Stimulated activated CD8-positive, alpha-beta memory T cell treated with anti-CD3 and anti-CD28 coated beads, Interleukin-4, amount 100 ng/mL, for 4 hours (primary cell): ENCODE measurements at places on chromosomes 3 and 15.

- DNase-seq: no peak
Observed at GRCh38 chr3:150238048-150238802, 169.9 kb upstream of the TSC22D2 start.

DNA sequence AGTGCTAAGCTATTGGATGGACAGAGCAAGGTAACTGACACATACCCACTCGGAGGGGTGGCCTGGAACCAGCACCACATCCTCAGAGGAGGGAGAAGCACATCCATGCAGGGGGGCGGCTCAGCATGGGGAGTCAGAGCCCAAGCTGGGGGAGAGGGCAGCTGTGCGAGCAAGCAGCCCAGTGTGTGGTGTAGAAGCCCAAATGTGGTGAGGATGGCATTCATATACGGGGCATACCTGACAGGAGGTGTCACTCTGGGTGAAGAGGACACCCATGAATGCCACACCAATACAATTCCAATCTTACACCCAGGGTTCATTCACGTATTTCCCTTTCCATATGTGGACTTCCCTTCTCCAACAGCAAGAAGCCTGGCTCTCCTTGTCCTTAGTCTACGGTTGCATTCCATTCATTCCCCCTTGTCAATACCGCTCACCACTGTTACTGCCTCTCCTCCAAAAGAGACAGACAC, 58.7 kb upstream of the ACAN start:
- no peak for DNase-seq

DNA sequence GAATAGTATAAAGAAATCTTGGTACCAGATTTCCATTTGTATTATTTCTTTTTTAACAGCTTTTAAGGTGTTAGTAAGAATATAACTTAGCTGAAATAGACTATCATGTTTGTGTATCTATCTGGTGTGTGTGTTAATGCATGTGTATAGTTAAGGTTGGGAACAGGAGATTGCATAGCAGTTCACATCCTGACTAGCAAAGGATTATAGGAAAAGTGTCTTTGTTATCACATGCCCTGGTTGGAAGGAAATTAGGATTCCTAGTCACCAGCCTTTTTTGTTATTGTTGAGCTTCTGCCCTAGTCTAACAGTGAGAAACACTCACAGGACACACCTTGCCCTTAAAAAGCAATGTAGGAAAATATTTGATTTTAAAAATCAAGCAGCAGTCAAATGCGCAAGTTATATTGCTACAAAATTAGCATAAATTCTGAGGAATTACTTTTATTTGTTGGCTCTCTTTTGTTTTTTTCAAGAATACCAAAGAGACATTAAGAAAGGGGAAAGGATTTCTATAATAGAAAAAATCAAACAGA, 58.2 kb downstream of the SETD5 start:
- DNase-seq: no peak

- no peak for DNase-seq
Observed at GRCh38 chr3:131494706-131495105, 8.1 kb downstream of the MRPL3 start.

DNA sequence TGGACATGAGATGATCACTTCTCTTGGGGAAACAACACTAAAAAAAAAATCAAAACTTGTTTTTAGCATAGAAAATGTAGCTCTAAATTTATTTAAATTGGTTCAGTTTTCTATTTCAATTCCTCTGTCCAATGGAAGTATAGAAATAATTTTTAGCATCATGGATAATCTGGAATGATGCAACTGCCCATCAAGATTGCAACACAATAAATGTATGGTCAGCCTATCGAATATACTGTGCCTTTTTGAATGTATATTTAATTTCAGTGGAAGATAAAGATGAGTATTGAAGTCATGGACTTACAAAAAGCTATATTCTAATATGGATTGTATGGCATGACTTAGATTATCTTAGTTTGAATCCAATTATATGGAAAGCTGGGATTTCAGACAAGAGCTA, 906.7 kb downstream of the IGSF11 start:
- no peak for DNase-seq

DNA sequence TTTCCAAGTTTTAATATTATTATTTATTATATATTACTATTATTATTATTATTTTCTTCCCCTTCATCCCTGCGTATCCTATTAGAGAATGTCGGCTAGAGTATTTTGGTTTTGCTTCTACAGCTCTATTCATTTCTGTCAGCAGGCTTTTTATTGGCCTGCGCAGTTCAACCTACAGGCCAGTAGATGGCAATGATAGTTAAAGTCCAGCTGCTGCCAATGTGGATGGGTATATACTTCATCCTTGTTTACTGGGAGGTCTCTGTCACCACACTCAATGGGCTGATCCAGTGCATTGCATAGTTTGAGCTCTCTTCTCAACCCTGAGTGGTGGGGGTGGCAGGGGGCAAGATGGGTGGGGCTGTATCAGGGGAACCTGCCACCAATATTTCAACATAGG, 799.8 kb downstream of the NSUN3 start:
- DNase-seq: no peak

- no peak for DNase-seq
Observed at GRCh38 chr15:37010595-37010994, 89.8 kb downstream of the MEIS2 start.

- no peak for DNase-seq
Observed at GRCh38 chr15:42069496-42070278, 24.7 kb downstream of the PLA2G4D start.

GRCh38 chr3:123325766-123326256, 123.1 kb downstream of the ADCY5 start:
- DNase-seq: no peak

DNA sequence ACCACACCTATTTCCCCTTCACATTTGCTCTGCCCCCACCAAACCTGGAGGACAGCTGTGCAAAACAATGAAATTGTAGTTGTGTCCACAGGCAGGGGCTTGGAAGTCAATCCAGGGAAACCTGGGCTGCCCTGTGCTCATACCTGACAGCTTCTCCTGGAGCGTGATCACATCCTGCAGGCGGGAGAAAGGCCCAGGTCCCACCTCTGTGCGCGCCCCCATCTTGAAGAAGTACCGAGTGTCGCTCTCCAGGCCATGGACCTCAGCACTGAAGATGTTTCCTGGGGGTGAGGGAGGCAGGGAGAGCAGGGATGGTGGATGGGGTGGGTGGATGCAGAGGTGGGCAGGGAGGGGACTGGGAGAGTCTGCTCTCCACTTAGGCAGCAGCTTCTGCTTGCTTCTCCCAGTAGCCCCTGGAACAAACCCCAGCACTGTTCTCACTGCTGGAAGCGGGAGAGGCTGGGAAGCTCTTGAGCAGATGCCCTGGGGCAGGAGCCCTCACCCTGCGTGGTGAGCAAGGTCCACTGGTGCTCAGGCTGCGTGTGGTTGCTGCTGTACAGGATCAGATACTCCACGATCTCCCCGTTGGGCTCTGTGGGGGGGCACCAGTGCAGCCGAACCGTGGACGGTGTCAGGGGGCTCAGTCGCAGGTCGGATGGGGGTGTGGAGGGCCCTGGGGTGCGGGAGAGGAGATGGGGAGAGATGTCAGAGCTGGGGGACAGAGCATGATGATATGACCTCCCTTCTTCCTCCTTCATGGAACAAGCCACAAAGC, 10.7 kb upstream of the IGDCC3 start:
- DNase-seq: no peak

GRCh38 chr15:92492551-92493115, 99.0 kb downstream of the ST8SIA2 start:
- no peak for DNase-seq

- no peak for DNase-seq
Observed at GRCh38 chr3:174495928-174496327, 363.2 kb upstream of the NAALADL2 start.

GRCh38 chr15:84752700-84753099, 4.3 kb downstream of the ZNF592 start:
- DNase-seq: no peak

GRCh38 chr15:100994597-100995446, 75.7 kb downstream of the LRRK1 start:
- DNase-seq: no peak

DNA sequence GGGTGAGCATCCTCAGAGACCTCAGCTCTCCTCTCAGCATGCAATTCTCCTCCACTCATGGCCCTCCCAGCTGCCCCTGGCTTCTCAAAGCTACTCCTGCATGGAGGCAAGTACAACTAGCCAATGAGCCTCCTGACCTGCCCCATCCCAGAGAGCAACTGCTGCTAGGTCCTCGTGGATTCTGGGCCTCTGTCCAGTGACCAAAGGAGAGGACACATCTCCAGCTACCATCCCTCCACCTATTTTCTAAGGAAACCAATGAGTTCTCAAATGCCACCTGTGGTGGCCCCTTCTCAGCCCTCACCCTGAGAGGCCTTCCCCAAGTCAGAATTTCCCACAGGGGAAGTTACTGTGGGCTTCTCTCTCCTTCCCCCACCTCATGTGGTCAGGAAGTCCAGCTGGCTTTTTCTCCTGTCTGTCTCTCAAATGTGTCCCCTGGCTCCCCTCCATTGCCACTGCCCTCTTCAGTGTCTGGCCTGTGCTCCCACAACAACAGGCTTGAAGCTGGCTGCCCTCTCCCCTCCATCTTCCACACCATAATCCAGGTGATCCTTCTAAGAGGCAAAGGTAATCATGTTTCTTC, 43.0 kb downstream of the LIPC start:
- DNase-seq: no peak

GRCh38 chr3:134753999-134754742, 40.9 kb upstream of the EPHB1 start:
- no peak for DNase-seq

GRCh38 chr3:32816439-32817256, 1.1 kb upstream of the TRIM71 start:
- DNase-seq: no peak

- no peak for DNase-seq
Observed at GRCh38 chr15:51405693-51406523, 64.5 kb downstream of the GLDN start.

DNA sequence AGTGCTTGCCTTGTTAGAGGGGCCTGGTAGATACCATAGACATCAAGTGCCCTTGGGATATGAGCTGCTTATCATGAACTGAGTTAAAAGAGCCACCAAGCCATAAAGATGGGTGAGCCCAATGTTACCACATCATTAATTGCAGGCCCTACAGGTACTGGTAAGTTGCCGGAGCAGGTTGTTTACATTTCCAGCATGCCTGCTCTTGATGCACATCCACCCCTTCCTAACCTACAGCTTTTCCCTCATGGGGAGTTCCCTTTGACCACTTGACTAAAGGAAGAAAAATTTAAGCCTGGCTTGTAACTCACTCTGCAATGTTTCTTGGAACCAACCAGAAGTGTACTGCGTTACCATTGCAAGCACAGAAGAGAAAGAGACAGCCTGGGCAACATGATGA, 24.7 kb upstream of the ULK4 start:
- DNase-seq: no peak

- no peak for DNase-seq
Observed at GRCh38 chr3:105542282-105543019, 175.7 kb downstream of the ALCAM start.

GRCh38 chr3:142963516-142964448, at the start of gene PAQR9:
Gene PAQR9, minus strand, starts transcription at chr3:142963674. Its CDS starts 338 bp downstream, at chr3:142963336.
- DNase-seq: no peak

- DNase-seq: no peak
Observed at GRCh38 chr3:69819282-69819681, 80.0 kb downstream of the MITF start.

DNA sequence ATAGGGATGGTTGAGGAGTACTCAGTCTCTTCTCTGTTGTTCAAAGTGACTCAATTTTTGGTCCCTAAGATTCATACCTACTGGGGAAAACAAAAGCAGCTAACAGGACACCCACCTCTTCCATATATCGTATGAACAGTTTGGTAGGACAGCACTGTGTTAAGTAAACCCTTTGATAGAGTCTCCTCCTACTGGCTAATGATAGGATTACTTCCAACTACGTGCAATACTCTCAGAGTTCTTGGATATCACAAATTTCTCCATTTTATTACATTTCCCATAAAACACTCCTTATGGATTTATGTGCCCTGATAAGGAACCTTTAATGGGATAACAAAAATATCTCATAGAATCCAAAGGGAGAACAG, 200.2 kb upstream of the GOLGA6L4 start:
- DNase-seq: no peak

GRCh38 chr3:41026394-41027177, 172.7 kb upstream of the CTNNB1 start:
- DNase-seq: no peak

DNA sequence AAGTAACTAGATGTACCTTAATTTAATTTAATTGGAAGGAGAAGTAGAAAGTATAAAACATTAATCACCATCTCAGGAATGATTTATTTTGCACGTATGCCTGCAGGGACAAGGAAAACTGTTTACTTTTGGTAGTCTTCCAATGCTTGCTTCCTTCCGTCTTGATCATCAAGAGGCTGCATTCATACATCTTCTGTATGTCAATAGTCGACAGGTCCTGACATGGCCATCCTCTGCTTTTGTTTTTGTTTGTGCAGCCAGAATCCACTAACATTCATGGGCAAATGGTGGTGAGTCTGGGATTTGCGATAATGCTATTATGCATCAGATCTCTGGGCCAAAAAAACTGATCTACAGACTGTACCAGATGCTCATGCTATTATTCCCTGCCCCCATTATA, 56.6 kb upstream of the ZPLD1 start:
- no peak for DNase-seq

DNA sequence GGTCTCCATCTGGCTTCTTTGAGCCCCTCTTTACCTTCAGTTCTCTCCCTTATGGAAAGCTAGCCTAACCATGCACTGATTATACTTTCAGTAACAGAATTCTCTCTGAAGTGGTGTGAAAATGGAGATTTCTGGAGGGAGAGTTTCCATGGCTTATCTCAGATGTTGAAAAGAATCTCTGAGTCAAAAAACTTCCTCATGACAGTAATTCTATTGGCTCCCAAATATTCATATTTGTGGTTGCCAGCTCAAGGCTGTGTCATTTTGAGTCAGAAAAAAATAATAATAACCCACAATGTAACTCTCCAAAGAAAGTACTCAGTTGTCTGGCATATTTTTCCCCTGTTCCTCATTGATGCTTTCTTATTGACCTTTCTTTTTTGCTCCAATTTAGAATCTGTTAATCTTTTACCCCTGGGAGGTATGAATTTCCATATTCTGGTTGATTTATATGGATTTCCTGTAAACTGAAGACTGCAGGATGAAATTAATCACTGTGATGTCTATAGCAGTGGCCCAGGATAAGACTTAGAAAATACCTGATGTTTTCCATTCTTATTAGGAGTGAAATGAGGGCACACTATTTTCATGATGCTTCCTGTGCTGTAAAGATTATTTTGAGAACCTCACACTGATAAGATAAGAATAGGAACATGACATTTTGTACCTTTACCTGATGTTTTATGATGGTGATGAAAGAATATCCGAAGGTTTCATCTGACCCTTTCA, 149.5 kb upstream of the EPHA3 start:
- no peak for DNase-seq

- no peak for DNase-seq
Observed at GRCh38 chr3:13122081-13123012, 49.1 kb upstream of the IQSEC1 start.

GRCh38 chr15:81038975-81039607, 38.4 kb downstream of the TLNRD1 start:
- DNase-seq: no peak

DNA sequence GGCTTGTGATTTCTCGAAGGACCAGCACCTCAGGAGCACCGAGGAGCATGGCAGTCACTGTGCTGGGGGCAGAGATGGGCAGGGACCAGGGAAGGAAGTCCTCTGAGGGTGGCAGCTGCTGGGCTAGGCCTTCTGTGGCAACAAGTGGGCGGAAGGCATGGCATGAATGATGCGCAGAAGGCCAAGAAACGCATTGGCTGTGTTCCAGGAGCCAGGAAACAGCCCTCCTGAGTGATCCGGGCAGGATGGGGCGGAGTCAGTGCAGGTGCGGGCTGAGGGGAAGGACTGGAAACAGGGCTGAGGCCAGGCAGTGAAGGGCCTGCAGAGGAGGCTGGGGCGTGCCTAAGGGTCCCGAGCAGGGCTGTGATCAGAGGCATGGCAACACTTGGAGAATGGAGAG, 23.6 kb downstream of the MRPS11 start:
- no peak for DNase-seq
